ENCODE measurements at places on chromosomes 5 and 9. TPM values are rescaled to one million over a fixed set of nuclear protein-coding genes. Genes with fewer than 3 reads are reported as not detected.

GRCh38 chr5:98786191-98786853 is 12.9 kb downstream of the RGMB start:
- DNase-seq, result no peak

GRCh38 chr9:69573651-69574050 is 98.5 kb downstream of the APBA1 start:
- no peak for DNase-seq

DNA sequence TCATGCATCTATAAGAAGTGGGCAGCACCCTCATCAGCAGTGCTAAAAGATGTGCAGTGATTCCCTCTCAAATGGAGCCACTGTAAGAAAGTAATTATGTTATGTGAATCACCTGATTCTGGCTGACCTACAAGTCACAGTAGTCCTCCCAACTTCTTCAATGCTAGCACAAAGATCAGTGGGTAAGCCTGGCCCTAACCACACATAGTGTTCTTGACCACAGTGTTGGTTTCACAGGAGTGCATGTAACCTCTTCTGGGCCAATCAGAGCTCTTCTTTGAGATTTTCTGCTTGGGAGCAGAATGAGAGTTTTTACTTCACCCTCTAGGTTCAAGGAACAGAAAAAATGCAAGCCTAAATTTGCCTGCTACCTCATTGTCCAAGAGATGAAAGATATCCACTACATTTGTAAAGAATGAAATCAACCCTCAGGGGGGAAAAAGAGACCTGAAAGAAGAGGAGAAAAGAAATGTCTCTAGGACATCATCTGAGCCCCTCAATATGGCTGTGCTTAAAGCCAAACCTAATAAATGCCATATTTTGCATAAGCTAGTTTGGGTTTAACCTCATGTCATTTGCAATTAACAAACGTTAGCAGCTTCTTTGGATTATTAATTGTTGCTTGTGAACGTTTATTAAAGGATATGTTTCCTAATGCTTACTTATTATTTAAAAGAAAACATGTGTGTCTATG is 65.3 kb upstream of the ADRB2 start:
- no peak for DNase-seq

FOXD4L3 gene
- 0.94 TPM for total RNA-seq

DNA sequence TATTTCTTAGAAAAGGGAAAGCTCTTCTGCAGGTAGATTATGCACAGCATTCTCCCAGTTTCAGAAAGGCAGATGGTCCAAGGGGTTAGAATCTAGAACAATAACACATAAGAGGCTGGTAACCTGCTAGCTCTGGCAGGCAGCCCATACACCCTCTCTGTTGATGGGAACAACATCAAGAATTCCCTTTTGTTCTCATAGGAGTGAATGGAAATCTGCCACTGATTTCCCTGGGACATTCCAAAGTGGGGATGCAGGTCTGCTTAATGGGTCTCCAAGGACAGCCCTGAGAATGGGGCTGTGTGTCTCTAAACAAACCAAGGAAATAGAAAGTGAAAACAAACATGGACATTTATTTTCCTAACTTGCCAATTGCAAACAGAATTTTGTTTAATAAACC is 456.8 kb downstream of the EBF1 start:
- DNase-seq, result no peak

DNA sequence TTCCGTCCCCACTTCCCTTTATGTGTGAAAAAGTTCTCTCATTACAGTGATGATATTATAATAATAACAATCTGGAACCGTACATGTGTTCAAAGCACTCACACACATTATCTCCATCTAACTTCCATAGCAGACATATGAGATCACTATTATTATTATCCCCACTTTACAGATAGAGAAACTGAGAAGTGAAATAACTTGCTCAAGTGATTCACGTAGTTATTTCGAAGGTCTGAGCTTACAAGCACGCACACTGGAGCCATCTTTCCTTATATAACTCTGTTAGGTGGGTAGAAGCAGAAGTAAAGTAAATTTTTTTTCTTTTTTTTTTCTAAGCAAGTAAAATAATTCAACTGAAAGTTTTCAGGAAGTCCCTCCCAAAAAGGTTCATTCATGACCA is 62.9 kb upstream of the PTGER4 start:
- DNase-seq, result no peak

GRCh38 chr5:96259151-96259772 is 173.8 kb downstream of the PCSK1 start:
- DNase-seq, result no peak

DNA sequence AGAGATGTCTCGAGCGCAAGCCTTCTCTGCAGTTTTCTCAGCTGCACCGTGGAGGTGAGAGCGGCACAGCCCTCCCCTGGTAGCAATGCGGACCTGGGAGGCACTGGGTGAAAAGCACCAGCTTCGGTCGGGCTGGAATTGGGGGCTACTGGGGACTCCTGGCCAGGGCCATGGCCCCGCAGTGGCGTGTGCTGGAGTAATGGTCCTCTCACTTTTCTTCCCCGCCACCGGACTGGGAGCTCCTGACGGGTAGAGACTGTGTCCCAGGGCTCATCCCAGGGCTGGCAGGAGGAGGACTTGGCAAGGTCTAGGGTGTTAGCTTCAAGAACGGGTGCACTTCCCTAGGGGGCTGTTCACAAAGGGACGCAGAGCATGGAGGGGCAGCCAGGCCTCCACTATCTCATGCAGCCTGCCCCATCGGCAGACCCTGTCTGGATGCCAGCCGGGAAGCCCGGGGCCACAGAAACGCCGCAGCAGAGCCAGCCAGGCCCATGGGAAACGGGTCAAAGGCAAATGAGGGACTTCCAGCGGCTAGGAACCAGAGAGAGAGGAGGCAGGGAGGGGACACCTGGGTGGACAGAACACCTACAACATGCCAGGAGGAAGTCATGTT is 92.6 kb upstream of the MVB12B start:
- no peak for DNase-seq

GRCh38 chr5:79546782-79547428 is 33.0 kb upstream of the HOMER1 start:
- no peak for DNase-seq

FOXE1 gene
- total RNA-seq, result 0.24 TPM

DNA sequence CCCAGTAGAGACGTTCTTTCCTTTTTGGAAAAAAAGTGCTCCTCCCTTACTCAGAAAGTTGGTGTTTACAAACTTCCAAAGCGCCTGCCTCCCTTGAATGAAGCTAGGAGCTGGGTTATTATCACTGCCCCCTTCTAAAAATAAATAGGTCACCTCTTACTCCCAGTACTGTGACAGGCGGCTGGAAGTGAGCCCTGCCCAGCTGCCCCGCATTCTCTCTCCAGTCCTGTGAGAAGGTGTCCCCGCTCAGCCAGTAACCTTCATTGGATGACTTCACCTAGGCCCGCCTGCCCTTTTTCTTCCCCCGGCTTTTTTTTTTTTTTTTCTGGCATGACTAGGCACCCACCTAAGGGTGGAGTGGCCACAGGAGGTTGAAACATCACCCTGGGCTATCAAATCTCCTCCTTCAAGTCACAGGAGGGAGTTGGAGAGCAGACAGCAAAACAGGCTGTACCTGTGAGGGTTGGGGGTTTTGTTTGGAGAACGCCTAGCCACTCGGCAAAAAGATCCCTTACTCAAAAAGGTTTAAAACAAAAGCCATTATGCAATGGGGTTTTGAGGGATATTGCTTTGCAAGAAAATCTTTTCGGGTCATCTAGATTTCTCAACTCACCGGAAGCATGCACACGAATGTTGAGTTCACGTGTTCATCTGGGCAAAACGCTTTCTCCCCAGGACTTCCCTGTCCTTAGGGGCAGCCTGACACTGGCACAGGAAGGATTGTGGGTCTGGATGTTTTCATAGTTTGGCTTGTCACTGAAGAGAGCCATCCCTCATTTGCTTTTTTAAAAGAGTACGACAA is 43.3 kb upstream of the ZNF622 start:
- no peak for DNase-seq

- DNase-seq, result no peak
Measured at GRCh38 chr9:27483576-27483975, 40.5 kb upstream of the IFNK start.

COL23A1 gene
- total RNA-seq, result 1.5 TPM

GRCh38 chr5:66945389-66946349 is 250.9 kb downstream of the CD180 start:
- no peak for DNase-seq

- DNase-seq, result no peak
Measured at GRCh38 chr9:107042606-107043005, 179.6 kb downstream of the ZNF462 start.

GRCh38 chr5:149448831-149449714 is 70.0 kb upstream of the IL17B start:
- DNase-seq, result no peak

DNA sequence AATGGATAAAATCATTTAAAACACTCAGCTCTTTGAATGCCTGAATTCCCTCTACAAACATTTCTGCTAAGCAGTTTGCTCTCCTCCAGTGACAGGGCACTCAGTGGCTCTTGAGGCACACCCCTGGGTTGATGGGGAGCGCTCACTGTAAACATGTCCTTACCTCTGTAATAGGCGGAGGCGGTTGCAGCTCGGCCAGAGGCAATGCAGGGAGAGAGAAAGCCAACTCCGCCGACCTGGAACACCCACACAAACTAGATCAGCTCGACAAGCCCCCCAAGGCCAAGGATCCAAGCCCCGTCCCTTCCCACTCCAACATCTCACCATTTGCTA is 329 bp downstream of the CDC23 start:
- DNase-seq, result no peak

DNA sequence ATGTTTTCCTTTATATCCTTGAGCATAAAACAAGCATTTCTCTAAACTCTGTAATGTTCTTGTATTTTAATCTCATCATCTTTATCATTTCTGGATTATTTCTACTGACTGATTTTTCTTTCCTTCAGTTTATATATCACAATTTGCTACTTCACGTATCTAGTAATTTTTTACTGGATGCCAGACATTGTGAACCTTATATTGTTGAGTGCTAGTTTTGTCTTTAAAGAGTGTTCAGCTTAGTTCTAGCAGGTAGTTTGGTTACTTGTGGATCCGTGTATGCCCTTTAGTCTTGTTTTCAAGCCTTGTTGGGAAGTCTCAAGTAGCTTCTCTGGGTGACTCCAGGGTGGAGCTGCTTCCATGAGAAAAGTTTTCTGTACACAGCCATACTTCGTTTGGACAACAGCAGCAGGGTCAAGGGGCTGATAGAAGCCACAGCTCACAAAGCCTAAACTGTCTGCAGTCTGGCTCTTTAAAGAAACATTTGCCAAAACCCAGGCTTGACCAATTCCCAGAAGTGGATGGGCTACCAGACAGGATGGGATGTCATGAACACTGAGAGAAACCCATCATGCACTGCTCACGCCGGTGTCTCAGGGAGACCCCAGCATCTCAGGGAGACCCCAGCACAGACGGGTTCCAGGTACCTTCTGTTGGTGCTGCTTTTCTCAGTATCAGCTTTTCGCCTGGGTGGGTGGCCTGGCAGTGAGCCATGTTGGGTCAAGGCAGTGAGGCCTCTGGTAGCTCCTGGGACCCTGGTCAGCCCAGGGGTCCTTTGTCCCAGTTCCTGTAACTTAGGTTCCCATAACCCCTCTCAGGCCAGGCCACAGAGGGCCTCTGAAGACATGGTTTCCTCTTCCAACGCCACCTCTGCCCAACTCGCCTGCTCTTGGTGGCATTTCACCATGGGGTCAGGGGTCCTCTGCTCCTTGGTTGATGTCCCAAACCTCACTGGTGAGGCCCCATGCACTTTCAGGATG is 29.1 kb downstream of the TRIP13 start:
- no peak for DNase-seq

SLC36A3 gene
- not detected for total RNA-seq

DNA sequence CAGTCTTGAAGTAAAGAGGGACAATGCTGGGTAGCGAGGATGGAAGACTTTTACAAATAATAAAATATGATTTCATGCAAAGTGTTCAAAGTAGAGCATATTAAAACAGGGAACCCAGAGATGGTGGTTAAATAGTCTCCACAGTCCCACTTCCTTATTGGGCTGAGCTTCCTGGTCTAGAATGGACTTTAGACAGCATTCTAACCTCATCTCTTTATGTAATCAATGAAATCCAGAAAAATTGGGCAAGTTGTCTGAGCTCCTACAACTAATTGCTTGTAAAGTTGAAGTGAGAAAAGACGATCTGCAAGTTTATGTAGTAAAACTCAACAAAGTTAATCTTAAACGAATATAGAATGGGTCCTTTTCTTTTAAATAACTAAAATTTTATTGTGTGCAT is 328.9 kb downstream of the PJA2 start:
- DNase-seq, result no peak

- no peak for DNase-seq
Measured at GRCh38 chr9:115144706-115145105, 26.7 kb upstream of the TNC start.

All from thymus (tissue), 14 donors.